IPS DF 19.7 (cell line): ENCODE measurements at places on chromosomes 12 and 14.

- DNase-seq = no peak
These were observed 155.1 kb upstream of the BTG1 start for GRCh38 chr12:92300777-92301176.

GRCh38 chr14:21874946-21875345 is 201.3 kb upstream of the OR4E1 start:
- DNase-seq = no peak

- DNase-seq = no peak
These were observed 177.8 kb upstream of the EEA1 start for GRCh38 chr12:93106910-93107309.

DNA sequence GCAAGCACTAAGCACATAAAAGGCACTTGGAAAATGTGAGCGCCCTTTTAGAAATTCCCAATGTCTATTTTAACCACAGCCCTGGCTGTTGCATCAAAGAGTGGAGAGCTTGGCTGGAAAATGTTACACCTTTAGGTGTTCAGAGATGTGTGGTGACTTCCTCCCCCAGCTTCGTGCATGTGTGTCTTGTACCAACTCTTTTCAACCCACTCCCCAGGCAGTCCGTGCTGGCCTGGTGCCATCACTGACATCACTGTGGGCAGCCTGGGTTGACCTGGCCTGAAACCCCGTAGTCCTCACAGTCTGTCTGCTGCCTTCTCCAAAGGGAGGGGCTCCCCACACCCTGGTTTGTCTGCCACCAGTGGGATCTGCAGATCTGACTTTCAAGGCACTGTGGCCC is 101.8 kb downstream of the SCARB1 start:
- DNase-seq = no peak

DNA sequence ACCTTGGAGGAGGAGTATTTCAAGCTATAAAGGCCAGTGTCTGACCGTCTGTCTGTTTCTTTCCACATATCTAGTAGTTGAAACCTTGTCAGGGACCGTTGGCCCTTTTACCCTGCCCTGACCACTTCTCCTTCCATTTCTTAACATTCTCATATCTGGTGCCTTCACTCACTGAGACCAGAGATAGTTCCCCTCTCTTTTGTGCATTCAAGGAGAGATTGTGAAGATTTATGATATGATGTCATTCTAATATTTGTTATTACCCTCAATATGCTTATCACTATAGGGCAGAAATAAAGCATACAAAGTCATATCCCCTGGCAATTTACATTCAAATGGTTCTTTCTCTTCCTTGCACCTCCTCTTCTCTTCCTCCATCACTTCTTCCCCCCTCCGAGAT is 83.3 kb downstream of the PLXNC1 start:
- DNase-seq = no peak

DNA sequence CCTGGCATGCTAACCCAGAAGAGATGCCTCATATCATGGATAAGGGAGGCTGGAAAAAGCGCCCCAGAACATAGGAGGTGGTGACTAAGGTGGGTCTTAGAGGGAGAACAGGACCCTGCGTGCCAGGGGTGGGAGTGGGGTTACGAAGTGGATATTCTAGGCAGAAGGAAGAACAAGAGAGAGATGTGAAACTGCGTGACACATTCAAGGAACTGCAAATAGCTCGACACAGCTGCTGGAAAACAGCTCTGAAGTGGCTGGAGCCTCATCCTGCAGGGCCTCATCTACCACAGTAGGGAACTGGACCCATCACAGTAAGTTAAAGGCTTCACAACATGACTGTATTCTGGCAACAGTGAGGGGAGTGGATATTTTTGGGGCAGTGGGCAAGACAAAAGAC is 61.1 kb downstream of the RNF34 start:
- DNase-seq = no peak
